CD4-positive, alpha-beta memory T cell (primary cell): ENCODE measurements at places on chromosomes 6 and 20. TPM values are rescaled to one million over a fixed set of nuclear protein-coding genes. Genes with fewer than 3 reads are reported as not detected.

DNA sequence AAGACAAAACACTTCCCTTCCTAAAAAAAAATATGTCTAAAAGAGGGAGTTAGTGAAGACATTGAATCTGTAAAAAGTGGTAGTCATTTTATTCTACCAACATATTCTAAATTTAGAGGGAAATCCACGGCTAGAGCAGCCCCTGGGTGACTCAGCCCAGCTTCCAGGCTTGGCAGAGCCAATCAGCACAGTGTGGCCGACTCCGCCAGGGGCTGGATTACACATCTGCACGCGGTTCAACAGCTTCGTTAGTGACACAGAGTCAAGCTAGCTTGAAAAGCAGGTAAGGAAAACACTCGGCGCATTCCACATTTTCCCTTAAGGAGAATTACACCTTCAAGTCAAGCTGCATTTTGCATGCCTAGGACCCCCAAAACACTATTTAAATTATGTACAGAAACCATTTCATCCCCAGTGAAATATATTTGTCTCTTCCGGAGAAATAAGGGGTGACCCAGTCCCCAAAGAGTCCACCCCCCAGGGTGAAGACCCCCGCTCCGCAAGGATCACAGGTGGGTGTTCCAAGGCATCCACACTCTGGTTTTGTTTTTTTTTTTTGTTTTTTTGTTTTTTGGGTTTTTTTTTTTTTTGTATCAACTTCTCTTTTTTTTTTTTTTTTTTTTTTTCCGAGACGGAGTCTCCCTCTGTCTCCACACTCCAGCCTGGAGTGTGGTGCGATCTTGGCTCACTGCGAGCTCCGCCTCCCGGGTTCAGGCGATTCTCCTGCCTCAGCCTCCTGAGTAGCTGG lies 58.4 kb upstream of the ARID1B start:
- DNase-seq = no peak

DNA sequence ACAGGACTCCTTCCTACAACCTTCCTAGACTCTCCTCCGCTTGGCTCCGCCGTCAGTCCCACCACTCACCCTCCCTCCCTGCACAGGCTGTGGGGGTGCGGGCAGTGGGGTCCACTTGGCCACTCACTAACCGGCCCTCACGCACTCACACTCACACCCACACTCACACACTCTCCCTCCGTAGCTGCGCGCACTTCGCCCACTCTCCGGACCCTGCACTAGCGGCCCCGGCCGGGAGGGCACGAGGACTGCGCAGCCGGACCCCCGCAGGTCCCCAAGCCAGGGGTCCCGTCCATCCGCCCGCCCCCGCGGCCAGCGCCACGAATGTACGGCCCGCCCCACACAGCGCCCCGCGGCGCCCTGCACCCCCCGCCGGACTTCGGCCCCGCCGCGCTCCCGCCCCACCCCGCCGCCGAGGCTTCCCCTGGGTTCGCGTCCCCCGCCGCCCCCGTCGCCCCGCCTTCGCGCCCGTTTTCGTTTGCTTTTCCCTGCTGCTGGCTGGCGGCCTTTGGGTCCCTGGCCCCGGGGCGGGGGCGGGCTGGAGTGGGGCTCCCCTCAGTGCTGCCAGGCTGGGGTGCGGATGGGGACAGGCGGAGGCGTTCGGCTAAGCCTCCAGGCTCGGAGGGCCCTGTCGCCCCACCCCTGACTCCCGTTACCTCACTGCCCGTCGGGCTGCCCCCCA lies 23.0 kb upstream of the SLC22A7 start:
- DNase-seq = peak; percentile 52

DNA sequence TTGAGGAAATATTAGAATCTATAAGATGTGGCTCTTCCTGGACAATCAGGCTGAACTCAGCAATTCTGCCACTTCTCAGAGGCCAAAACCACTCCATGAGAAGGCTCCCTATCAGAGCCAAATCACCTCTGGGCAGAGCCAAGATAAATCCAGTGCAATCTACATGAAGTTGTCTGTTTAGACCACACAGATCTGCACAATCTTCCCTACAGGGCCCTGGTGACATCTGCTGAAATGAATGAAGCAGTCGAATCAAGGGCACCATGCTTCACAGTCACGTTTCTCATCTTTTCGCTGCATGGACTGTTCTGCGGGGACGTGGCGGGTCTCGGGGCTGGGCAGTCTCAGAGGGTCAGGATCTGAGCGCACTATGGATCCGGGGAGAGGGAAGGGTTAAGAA lies 60.1 kb upstream of the CD93 start:
- no peak for DNase-seq

- no peak for DNase-seq
Measured at GRCh38 chr20:56347628-56348304, 11.0 kb upstream of the FAM210B start.

- DNase-seq = no peak
Measured at GRCh38 chr6:170128811-170129681, 161.8 kb downstream of the DLL1 start.

DNA sequence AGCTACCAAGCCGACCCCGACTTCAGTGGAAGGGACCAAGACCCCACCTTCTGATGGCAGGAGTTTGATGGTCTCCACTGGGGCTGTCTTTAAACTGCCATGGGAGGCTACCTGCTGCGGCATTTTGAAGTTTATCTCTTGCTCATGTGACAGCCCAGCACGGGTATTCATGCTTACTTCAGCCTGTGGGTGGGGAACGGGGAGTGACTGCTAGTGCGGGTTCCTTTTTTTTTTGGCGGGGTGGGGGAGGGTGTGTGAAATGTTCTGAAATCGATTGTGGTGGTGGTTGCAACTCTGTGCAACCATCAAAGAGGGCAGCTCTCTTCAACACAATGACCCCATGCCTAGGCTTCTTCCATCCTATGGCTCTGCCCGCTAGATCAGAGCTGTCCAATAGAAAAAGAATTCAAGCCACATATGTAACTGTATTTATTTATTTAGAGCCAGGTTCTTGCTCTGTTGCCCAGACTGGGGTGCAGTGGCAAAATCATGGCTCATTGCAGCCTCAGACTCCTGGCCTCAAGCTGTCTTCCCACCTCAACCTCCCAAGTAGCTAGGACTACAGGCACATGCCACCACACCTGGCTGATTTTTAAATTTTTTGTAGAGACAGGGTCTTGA lies 53.7 kb downstream of the PPP1R16B start:
- no peak for DNase-seq

DNA sequence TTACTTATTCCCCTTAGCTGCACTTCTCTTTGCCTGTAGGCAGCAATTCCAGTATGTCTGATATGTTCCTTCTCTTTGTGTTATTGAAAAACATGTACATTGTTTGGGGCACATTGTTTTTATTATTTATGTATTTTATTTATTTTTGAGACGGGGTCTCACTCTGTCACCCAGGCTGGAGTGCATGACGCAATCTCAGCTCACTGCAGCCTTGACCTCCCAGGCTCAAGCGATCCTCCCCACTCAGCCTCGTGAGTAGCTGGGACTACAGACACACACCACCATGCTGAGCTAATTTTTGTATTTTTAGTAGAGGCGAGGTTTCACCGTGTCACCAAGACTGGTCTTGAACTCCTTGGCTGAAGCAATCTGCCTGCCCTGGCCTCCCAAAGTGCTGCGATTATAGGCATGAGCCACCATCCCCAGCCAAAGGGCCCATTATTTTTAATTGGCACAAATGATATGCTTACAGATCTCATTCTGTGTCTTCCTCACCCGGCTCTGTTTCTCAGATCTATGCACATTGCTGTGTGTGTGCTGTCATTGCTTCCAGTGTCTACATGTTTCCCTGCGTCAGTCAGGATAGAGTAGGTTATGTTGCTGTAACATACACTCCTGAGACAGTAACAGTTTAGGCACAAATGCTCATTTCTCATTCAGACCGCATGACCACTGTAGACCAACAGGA lies 54.1 kb upstream of the NELFCD start:
- DNase-seq = no peak

DNA sequence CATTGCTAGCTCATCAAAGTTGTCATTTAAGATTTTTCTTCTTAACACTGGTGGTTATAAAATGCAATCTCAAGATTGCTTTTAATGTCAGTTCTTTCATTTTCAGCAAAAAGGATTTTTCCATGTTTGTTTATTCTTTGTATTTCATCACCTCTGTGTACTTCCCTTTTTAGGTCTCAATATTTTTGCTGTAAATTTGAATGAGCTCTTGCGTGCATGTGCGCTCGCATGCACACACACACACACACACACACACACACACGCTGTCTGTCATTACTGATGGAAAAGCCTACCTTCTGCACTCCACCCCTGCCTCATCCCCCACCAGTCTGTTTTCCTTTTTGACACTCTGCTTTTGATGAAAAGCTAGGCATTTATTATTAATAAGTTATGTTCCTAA lies 85.3 kb upstream of the FYN start:
- DNase-seq = no peak

DNA sequence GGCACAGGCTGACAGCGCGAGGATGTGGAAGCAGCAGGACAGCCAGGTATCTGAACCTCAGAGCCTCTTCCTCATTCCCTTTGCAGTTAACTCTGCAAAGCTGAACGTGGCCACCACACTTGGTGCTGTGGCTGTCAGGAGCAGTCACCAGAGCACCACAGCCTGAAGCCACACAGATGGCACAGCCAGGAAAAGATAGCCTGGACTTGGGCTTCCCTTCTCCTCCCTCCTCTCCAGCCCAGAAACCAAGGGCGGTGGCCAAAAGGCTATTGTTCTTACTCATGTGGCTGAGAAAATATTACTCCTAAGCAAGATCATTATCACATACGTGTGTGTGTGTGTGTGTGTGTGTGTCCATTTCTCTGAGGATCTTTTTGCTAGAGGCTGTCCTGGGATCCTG lies 39.8 kb downstream of the CD164 start:
- DNase-seq = no peak

GRCh38 chr20:51156041-51156982 lies 133.4 kb upstream of the KCNG1 start:
- DNase-seq = no peak

GRCh38 chr20:17646209-17646960 lies 35.7 kb downstream of the RRBP1 start:
- DNase-seq = no peak

GRCh38 chr6:159521962-159522361 lies 171.1 kb downstream of the SOD2 start:
- DNase-seq = no peak

- no peak for DNase-seq
Measured at GRCh38 chr6:88725111-88725975, 238.1 kb downstream of the RNGTT start.

DNA sequence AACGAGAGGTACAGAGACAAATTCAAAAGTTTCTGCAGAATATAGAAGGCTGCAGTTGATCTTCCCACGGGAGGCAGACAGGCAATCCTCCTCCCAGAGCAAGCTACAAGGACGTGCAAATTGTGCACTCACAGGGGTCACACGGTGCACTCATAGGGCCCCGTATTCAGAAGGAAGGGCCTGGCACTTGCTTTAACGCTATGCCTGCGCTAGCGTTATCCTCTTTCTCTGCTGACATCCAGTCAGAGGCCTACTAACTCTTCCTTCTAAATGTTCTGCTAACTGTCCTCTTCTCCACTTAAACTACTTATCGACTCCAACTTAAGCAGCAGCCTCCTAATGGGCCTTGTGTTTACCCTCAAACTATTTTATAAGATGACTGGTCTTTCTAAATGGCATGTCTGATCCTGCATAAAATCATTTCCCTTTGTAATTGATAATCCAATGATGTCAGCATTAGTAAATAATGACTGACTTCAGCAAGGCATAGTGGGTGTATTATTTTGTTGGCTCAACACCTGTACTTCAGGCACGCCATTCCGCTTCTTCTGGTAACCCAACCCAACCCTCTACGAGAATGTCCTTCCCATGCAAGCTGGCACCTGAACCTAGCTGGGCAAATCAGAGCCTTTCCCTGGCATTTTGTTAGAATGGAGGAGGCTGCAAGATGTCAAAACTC lies 2.2 kb downstream of the IFNGR1 start:
- no peak for DNase-seq

- no peak for DNase-seq
Measured at GRCh38 chr6:24419526-24419925, 16.8 kb downstream of the MRS2 start.

DNAH8 gene
- total RNA-seq = 0.17 TPM

SLC22A1 gene
- 1.00 TPM for total RNA-seq

ZNF334 gene
- 0.14 TPM for total RNA-seq

CDH26 gene
- 4.1 TPM for total RNA-seq
